PC-9 (cell line): ENCODE measurements at places on chromosomes 3 and 15. TPM values are rescaled to one million over a fixed set of nuclear protein-coding genes. Genes with fewer than 3 reads are reported as not detected.

GRCh38 chr15:81942157-81942556, 103.7 kb downstream of the MEX3B start:
- no peak for DNase-seq

DNA sequence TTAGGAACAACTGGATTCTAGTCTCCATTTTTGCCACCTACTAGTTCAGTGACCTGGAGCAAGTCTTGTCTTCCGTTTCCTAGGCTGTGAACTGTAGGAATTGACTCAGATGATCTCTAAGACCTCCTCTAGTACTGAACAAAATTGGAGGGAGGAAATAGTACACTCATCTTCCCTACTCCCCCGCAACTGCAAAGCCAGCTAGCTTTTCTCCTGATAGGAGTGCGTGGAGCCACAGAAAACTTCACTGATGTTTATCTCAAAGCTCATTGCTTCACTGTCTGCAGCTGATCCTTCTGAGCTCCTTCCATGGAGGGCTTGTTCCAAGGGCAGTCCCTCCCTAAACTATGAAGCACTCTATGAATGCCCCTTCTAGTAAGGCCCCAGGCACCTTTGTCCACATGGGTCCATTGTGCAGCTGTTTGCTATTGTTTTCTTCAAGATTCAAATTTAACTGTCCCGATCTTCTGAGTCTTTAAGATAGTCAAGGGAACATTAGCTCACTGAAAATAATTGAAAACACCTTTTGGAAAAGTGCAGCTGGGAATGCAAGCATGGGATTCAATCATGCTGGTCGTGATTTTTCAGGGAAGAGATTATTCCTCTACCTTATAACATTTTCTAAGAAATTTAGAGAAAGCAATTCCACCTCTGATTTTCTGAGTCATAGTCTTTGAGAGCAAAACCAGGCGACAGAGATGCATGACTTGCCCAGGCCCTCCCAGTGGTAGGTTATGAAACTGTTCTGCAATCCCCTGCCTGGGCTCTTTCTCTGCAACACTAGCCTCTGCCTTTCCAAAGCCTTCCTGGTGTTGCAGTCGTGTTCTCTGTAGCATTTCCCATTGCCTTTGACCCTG, 24.3 kb downstream of the FILIP1L start:
- DNase-seq: no peak

DNA sequence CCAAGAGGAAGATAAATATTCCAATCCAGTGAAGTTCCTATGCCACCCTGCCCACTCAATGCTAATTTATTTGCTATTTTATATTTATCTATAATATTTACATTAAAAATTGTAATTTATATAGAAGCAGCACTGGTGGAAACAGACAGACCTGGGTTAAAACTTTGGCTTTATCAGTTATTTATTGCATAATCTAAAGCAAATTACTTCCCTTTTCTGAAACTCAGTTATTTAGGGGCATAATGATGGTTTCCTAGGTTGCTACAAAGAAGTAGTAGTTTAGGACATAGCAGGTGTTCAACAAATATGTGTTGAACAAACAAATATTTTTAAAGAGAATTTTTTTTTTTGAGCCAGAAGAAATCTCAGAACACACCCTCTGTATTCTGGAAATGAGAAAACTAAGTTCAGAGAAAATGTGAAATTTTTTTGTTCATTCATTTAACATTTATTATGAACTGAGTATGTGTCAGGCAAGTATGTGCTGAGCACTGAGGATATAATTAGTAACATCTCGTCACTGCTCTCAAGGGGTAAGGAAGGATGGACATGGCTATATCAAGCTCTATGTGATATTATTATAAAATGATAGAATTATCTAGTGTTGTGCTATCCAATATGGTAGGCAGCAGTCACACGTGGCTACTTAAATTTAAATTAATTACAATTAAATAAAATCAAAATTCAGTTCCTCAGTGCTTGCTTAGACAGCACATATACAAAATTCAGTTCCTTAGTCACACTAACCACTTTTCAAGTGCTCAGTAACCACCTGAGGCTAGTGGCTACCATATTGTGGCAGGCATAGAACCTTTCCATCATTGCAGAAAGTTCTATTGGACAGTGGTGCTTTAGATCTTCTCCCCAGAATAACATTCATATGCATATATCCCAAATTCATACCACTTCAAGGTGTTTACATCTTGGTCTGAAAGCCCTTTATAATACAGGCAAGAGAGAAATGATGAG, 7.0 kb upstream of the UBE2Q2 start:
- DNase-seq: no peak

The DCLK3 gene
- total RNA-seq: not detected in 2 replicates

DNA sequence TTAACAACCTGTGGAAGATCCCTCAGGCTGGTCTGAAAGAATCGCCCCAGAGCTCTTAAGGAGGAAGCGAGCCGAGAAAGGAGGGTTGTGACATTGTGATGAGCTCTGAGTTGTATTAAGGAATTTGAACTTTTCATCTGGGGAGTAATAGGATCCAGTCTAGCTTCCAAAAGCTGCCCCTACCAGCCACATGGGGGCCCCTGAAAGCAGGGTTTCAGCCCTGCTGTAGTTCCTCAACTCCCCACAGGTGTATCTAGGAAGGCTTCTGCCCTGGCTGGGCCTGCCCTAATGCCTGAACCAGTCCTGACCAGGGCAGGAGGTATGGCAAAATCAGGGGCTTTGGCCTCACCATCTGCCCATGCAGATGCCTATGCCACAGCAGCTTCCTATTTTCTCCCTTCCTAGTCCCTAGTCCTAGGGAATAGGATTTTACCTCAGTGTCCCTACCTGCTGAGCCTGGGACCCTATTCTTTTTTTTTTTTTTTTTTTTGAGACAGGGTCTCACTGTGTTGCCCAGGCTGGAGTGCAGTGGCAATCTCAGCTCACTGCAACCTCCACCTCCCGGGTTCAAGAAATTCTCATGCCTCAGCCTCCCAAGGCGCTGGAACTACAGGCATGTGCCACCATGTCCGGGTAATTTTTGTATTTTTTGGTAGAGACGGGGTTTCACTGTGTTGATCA, 5.0 kb upstream of the AP3S2 start:
- peak; percentile 80 for DNase-seq

The TXNRD3 gene
- total RNA-seq: 22.5 and 27.8 TPM in 2 replicates
